Amygdala (tissue), 56 donors: ENCODE measurements at places on chromosomes 16 and 17.

- peak; percentile 30 for DNase-seq
These were observed 103.9 kb upstream of the SEC14L1 start for GRCh38 chr17:77036841-77037381.

DNA sequence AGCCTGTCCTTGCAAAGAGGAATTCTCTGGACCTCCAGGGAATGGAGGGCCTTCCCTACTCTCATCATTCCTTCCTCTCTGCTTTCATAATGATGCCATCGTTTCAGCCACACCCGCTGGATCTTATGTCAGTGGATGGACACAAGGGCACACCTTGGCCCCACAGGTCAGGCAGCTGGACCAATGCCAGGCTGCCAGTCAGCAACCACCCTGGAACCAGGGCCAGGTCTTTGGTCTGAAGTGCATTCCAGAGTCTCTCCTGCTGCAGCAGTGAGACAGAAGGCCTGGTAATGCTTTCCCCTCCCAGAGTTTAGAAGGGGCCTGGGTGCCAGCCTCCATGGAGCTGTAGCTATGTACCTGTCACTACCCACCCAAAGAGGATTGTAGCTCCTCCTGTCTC, 7.4 kb downstream of the C1QL1 start:
- no peak for DNase-seq

GRCh38 chr17:38585056-38585917, 20.5 kb downstream of the SRCIN1 start:
- no peak for DNase-seq

DNA sequence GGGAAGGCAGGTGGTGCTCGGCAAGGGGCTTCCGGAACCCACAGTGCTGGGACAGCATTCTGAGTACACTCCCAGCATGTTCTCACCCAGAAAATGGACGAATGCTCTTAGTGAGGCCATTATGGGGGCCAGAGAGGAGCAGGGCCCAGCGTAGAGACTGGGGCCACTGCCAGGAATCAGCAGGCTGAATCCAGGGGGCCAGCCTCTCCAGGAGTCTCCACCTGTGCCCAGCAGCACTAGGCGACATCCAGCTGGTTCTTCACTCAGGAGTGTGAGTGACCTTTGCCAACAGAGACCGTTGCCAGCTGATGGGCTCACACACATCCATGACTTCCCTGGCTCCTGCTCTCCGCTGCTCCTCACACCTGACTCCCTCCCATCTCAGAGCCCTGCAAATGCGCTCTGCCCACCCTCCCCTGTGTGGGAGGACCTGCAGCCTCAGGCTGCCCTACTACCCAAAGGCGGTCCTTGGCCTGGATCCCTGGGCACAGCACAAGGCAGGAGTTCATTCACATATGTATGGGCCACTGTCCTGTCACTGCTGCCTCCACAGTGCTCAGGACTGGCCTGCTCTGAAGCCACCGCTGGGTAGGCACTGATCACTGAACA, 5.1 kb downstream of the RHBDF1 start:
- no peak for DNase-seq

- no peak for DNase-seq
These were observed 349.6 kb downstream of the HAPSTR1 start for GRCh38 chr16:9441012-9441411.

GRCh38 chr16:56284521-56284920, 93.2 kb downstream of the GNAO1 start:
- no peak for DNase-seq

- no peak for DNase-seq
These were observed 6.1 kb downstream of the IL21R start for GRCh38 chr16:27408012-27408601.

- DNase-seq, result no peak
These were observed 38.6 kb upstream of the BRD7 start for GRCh38 chr16:50407351-50407750.

GRCh38 chr17:15236281-15237105, 28.6 kb downstream of the PMP22 start:
- no peak for DNase-seq

DNA sequence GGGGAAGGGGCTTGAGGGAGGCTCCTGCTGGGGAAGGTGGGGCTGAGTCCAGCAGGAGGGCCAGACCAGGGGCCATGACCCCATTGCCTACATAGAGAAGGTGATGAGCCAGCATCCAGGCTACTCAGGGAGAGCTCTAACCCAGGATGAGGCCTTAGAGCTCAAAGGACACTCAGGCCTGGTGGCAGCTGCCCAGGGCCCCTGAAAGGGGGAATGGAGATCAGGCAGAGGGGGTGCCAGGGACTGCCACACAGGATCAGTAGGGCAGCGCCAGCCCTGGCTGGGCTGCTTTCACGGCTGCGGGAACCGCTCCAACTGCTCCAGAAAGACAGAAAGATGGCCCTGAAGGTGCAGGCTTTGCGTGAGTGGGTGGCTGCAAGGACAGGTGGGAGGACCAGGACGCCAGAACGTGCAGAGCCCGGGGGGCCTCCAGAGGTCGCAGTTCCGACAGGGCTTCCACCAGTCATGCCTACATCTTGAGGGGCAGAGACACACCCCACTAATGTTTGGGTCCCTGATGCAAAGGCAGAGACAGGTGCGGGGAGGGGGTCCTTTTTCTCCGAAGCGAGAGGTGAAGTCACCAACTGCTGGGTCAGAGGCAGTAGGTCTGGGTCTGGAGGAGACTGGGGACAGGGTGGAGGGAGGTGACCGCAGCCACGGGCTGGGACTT, 882 bp upstream of the ATP6V0C start:
- DNase-seq, result no peak

- DNase-seq, result no peak
These were observed 30.1 kb downstream of the FZD2 start for GRCh38 chr17:44587339-44587738.

- DNase-seq, result no peak
These were observed 10.1 kb upstream of the ACSM2A start for GRCh38 chr16:20441191-20441590.

GRCh38 chr17:56937687-56938086, 23.2 kb downstream of the COIL start:
- DNase-seq, result no peak

GRCh38 chr17:29848737-29849136, 81.3 kb downstream of the SSH2 start:
- no peak for DNase-seq

DNA sequence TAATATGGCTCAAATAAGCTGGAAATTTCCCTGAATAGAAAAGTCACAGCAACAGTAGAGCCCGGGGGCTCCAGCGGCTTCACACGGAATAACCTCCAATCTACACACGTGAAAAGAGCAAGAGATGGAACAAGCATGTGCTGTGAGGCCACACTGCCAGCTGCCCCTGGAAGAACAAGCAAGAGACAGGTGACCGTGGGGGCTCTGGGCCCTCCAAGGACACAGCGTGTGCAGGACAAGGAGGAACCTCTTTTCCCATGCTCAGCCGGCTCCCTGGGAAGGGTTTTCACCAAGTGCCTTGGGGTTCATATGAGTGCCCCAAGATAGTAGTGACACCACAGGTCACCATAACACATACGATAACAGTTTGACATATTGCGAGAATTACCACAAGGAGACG, 110.2 kb upstream of the ZNF750 start:
- no peak for DNase-seq

DNA sequence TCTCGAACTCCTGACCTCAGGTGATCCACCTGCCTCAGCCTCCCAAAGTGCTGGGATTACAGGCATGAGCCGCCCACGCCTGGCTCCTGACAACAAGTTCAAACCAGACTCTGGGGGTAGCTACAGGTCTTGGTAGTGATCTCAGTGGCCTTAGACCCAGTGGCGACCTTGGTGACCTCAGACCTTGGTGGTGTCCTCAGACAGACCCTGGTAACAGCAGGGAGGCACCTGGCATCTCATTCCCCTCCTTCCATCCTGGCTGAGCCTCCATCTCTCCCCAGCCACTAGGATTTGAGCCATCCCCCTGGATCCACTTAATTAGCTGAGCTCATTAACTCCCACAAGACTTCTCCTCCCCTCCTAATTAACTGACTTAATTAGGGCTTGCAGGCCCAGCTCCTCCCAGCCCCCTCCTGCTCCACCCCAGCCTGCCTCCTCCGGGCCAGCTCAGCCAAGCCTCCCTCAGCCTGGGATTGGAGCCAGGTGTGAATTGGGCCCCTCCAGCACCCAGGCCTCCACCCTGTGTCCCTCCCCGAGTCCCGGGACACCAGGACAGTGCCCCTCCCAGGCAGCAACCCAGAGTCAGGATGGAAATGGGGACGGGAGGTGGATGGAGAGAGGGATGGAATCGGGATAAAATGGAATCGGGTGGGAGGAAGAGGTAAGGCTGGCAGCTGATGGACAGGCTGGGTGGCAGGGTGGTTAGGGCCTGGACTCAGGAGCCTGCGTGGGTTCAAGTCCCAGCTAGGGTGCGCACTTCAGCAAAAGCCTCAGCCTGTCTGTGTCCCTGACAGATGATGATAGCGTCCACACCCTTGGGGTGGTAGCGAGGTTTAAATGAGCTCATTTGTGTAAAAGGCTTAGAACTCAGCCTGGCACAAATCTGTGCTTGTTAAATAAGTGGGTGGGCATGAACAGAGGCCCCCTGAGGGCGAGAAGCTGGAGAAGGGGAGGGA, 11.2 kb upstream of the SBK1 start:
- DNase-seq, result no peak

- DNase-seq, result no peak
These were observed 69.6 kb downstream of the BCAS3 start for GRCh38 chr17:60747069-60747808.

- DNase-seq, result no peak
These were observed 10.2 kb upstream of the SEC14L5 start for GRCh38 chr16:4947722-4948503.

DNA sequence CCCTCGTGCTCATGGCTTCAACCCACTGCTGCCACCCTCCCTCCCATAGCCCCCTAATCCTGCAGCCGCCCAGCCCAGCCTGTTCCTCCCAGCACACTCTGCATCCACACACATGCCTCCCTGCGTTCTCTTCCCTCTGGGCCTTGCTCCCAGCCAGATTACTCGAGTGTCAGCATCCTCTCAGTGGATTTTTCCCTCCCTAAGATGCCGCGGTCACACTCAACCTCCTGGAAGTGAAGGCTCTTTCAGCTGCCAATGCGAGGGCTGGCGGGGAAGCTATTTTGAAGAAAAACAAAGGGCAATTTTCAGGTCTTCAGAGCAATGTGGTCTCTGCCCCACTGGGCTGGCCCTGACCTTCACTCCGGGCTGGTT, 23.2 kb upstream of the CACNG5 start:
- DNase-seq, result no peak

GRCh38 chr17:61401389-61402072, 1.9 kb downstream of the TBX2 start:
- no peak for DNase-seq

DNA sequence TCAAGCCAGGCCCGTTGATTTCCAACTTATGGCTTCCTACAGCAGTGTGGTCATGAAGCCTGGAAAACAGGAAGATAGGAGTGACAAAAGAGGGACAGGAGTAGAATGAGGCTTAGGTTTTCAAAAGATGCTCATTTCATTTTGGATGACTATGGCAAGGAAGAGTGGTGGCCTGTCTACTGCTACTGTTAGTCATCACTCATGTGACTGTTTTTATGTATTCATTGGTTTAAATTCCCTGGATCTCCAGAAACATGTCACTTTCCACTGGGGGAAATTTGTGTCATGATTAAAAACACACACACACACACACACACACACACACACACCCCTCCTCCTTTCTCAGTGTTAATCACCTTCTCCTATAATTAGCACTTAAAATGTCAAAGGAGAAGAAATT, 1.1 kb upstream of the CYLD start:
- no peak for DNase-seq

DNA sequence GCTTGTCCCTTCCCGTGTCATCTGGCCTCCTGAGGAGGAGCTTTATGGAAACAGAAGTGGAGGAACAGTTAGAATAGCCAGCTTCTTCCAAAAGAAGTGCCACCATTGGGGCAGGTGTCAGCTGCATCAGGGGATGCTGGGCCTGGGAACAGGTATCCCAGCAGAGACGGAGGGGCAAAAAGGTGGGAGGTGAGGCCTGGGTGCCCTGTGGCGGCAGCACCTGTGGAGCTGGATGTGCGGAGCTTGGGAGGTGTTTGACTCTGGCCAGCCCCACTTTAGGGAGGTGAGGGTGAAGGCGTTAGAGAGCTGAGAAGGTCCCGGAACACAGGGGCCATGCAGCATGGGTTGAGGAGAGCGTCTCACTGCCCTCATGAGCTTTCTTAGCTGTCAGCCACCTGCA, 5.2 kb downstream of the SMCR8 start:
- no peak for DNase-seq

- DNase-seq, result no peak
These were observed 26.7 kb upstream of the GPATCH8 start for GRCh38 chr17:44529864-44530263.

GRCh38 chr17:59631276-59631675, 11.6 kb downstream of the CLTC start:
- no peak for DNase-seq

DNA sequence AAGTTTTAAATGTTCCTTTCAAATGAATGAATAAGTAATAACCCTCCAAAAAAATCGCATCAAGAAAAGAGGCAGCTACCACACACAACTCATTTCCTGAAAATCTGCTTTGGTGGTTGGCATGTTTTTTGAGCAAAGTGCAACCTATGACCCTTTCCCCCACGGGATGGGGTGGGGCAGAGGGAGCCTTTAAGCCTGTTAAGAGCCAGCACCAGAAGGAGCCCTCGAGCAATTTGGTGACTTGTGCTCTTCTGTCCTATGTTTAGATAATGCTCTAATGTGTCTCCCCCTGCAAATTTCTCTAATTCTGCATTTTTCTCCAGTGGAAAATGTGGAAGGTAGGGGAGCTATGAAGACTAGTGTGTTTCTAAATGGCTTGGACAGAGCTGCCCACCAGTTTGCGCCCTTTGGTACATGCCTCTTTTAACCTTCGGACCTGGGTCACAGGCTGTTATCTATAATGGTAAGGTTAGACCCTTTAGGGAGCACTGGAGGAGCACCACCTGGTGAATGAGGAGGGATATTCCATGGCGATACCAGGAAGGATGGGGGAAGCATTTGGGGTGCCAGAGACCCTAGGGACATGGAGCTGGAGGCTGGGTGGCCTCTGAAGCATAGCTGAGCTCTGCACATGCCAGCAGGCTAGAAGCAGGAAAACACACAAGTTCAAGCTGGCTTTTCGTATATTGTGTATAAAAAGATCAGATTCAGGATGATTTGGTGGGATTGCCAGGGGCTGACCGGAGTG, 1.6 kb downstream of the PYCARD start:
- DNase-seq, result no peak

- no peak for DNase-seq
These were observed 6.0 kb upstream of the CCL4L2 start for GRCh38 chr17:36204724-36205500.
